Cerebellar cortex (tissue), 1 donor: ENCODE measurements at places on chromosomes 4 and X.
A peak's percentile ranks its signal among the peaks of the same experiment; 100 is the strongest.

- no peak for DNase-seq
Observed at GRCh38 chrX:135416546-135416945, 5.2 kb upstream of the SMIM10L2A start.

- no peak for DNase-seq
Observed at GRCh38 chr4:35175894-35176293, 1068.4 kb downstream of the ARAP2 start.

- no peak for DNase-seq
Observed at GRCh38 chrX:152637649-152638442, at the start of gene GABRQ. TSS of gene GABRQ (plus strand) at chrX:152637895. CDS start at chrX:152638203, 308 bp downstream.

- DNase-seq = no peak
Observed at GRCh38 chr4:106478152-106478551, 109.6 kb upstream of the GIMD1 start.

DNA sequence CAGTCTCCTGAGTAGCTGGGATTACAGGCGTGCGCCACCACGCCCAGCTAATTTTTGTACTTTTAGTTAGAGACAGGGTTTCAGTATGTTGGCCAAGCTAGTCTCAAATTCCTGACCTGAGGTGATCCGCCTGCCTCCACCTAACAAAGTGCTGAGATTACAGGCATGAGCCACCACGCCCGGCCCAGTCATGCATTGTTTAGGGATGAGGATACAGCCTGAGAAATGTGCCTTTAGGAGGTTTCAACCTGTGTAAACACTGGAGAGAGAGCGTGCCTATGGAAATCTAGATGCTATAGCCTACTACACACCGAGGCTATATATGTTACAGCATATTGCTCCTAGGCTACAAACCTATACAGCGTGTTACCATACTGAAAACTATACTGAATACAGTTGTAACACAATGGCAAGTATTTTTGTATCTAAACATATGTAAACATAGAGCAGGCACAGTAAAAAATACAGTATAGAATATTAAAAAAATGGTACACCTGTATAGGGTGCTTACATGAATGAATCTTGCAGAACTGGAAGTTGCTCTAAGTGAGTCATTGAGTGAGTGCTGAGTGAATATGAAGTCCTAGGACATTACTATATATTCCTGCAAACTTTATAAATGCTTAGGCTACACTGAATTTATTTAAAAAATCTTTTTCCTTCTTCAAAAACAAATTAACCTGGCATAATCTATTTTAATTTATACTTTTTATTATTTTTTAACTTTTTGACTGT lies 588.2 kb upstream of the ADGRL3 start:
- no peak for DNase-seq

DNA sequence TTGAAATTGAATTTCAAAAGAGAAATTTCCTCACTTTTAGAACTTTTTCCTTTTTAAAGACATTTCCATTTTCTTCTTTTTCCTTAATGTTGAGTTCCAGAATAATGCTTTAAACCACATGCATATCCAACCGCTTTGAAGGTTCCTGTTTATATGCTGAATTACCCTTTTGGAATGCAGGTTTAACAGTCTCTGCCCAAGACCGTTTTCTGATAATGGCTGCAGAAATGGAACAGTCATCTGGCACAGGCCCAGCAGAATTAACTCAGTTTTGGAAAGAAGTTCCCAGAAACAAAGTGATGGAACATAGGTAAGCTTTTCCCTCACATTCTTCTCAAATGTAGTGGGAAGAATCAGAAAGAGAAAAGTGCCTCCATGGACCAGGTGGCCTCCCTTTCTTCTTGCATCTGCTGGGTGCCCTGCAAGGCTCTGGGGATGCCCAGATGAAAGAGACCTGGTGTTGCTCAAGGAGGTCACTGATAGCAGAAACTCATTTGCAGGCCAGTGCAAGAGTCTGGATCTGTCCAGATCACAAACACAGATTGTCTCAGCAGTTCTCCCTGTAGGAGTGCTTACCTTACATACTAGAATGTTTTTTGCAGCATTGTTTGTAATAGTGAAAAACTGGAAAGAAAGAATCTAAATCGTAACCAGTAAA lies 42.9 kb downstream of the MOSPD2 start:
- no peak for DNase-seq

- no peak for DNase-seq
Observed at GRCh38 chrX:404656-405055, 17.9 kb upstream of the PPP2R3B start.

GRCh38 chr4:6591781-6592180 lies 16.8 kb downstream of the MAN2B2 start:
- no peak for DNase-seq

DNA sequence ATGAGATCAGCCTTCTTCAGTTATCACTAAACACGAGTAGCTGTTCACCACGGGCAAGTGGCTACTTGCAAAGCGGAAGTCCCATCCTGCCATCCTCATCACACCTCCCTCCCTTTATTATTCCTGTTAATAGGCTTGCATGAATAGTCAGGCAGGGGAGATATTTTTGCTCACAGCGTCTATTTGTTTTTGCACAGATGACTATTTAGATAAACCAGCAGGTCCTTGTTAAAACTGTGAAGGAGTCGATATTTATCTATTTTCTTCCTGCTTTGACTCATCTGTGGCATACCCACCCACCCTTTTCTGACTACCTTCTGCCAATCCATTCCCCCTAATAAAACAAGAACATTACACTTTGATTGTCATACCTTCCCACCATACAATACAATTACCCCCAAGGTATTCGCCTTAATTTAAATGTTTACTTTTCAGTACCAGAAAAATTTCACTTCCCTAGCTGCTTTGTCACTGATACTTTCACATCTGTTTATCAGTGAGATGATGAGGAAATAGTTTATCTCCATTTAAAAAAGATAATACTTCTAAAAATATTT lies 96.6 kb upstream of the BANK1 start:
- no peak for DNase-seq

DNA sequence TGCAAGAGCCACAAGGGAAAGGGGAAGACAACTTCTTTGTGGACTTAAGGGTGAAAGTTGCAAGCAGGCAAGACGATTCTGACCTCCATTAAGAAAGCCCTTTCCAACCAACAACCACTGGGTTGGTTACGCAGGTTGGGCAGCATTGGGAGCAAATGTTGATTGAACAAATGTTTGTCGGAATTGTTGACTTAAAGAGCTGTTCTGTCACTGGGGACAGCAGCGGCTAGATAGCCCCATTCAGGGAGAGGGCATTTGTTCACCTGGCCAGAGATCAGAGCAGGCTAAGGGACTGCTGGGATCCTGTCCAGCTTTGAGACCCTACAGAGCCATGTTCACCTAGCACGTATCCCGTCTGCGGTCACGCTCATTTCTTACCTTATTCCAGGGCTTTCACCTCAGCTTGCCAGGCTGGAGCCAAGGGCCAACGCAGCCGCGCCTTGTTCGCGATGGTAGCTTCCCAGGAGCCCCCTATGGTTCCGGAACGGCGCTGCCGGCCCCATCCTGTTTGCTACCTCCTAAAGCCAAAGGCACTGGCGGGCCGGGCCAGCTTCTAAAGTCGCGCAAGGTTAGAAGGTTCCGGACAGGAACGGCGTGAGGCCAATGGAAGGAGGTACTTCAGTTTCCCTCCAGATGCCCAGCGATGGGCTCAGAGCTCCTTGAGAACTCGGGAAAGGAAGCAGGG lies 24.6 kb downstream of the F9 start:
- no peak for DNase-seq

GRCh38 chr4:43458293-43458692 lies 565.8 kb downstream of the GRXCR1 start:
- no peak for DNase-seq

GRCh38 chr4:154485127-154485773 lies 6.3 kb downstream of the DCHS2 start:
- no peak for DNase-seq

GRCh38 chr4:185820146-185821028 lies 8.4 kb upstream of the SORBS2 start:
- peak; percentile 30 for DNase-seq

DNA sequence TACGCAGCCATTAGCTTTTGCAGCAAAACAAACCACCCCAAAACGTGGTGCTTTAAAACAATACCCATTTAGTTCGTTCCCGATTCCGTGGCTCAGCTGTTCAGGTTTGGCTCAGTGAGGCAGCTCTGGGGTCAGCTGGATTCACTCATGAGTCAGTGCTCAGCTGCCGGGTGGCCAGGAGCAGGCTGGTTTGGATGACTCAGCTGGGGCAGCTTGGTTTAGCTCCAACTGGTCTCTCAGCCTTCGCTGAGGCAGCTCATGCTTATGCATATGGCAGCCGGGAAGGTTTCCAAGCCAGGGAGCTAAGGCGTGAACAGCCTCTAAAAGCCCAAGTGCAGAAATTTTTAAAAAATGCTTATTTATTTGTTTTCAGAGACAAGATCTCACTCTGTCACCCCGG lies 13.3 kb upstream of the CD99 start:
- peak; percentile 16 for DNase-seq

DNA sequence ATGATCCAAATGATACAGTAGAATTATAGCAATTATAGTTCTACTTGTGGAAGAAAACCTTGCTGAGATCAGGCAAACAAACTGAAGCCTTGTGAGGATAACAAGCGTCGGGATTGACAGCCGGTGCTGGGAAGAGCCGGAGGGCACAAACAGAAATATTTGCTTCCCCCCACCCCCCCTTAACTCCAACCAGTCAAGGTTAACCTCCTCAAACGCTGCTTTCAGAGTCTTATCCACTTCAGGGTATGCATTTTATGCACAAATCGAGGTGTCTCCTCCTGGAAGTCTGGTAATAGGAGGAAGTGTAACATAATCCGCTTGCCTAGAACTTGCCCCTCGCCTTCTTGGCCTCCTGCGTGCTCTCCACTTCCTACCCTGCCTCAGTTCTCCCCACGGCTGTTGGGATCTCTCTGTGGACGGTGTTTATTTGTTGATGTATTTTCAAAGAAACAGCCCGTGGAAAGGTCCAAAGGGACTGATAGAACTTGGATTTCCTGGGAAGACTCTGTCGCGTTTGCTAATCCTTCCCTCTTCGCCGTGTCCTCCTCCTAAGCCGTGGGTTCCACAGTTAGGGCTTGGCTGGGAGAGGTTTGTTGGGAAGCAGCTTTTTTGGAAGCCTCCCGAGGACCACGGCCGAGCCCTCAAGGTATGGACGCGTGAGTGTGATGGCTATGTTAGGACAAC lies 4.1 kb upstream of the ARX start:
- no peak for DNase-seq

- DNase-seq = no peak
Observed at GRCh38 chrX:47228550-47229270, 4.1 kb upstream of the USP11 start.

DNA sequence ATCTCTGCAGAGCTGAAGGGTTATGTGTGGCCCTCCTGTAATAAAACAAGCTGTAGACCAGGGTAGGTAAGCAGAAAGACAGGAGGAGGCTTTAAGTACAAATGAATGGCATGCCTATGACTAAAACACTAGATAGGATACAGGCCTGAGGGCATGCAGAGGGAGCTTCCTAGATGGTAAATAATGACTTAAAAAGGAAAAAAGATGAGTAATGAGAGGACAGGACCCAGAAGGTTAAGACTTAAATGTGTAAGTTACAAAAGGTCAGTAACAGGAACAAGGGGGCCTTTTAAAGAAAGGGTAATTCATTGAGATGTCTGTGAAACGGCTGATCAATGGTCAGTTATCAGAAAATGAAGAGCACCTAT lies 194.8 kb downstream of the SOWAHB start:
- no peak for DNase-seq

GRCh38 chrX:9860826-9861225 lies 74.6 kb downstream of the SHROOM2 start:
- no peak for DNase-seq

DNA sequence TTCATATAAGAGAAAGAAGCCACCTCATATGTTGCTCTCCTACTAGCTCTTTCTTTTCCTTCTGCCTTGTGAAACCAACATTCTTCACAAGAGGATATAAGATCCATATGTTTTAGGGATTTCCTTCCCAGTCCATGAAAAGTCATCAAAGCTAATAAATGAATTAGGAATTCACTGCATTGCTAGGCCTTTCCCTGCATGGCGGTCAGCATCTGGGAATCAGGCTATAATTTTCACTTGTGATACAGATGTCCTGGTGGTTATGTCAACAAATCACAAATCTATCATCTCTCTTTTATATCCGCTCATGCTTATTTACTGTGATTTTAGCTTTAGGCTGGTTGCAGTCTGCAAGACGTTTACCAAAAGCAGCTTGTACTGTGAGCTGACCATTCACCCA lies 510.0 kb downstream of the NLGN4X start:
- DNase-seq = no peak

DNA sequence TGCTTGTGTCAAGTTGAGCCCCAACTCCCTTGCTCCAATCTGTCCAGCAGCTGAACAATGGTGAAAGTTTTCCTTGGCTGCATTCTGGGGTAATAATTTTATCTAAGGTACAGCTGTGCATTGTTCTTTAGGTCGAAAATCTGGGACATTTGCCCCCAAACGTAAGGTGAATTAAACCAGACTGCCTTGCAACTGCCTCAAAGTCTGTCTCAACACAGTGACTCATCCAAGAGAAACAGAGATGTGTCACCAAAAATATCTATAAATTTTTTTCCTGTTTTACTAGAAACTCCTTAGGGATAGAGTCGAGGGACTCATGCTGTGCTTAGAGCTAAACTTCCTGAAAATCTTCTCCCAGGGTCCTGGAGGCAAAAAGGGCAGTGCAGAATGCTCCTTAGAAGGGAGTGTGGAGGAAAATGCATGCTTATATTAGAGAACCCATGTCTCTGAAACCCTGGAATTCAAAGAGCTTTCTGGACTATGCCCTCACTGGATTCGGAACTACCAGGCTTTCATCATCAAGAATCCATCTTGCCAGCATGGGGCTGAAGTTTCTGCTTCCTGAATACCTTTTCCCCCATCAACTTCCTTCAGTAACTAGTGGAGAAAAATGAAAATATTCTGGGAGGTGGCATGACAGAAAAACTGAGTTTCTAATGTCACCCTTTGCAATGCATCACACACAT lies 115.7 kb downstream of the PALLD start:
- DNase-seq = no peak

DNA sequence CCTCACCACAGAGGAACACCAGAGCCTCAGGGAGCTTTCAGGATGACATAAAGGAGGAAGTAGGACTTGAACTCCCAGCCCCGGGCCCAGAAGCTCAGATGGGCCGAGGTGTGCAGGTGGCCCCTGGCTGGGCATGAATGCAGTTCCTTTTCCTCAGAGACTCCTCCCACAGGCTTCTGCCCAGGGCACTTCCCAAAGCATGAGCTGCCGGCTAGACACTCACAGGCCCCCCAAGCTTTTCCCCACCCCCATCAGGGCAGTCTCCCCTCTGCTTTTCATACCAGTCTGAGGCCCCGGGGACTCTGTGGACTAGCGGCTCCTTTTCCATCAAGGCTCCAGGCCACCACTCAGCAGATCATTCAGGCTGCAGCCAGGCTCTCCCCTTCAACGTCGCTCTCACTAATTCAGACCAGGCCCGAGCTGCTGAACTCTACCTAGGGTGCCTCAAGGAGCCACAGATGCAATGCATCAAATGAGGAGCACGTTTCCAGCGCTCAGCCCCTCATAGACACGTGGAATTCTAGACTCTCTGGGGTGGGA lies 36.9 kb downstream of the HMX1 start:
- no peak for DNase-seq

- no peak for DNase-seq
Observed at GRCh38 chr4:10753336-10753735, 68.8 kb upstream of the CLNK start.

GRCh38 chrX:12210196-12210815 lies 72.0 kb downstream of the FRMPD4 start:
- no peak for DNase-seq
